LoVo (cell line): ENCODE measurements at places on chromosomes 7 and 10.
A peak's percentile ranks its signal among the peaks of the same experiment; 100 is the strongest.

DNA sequence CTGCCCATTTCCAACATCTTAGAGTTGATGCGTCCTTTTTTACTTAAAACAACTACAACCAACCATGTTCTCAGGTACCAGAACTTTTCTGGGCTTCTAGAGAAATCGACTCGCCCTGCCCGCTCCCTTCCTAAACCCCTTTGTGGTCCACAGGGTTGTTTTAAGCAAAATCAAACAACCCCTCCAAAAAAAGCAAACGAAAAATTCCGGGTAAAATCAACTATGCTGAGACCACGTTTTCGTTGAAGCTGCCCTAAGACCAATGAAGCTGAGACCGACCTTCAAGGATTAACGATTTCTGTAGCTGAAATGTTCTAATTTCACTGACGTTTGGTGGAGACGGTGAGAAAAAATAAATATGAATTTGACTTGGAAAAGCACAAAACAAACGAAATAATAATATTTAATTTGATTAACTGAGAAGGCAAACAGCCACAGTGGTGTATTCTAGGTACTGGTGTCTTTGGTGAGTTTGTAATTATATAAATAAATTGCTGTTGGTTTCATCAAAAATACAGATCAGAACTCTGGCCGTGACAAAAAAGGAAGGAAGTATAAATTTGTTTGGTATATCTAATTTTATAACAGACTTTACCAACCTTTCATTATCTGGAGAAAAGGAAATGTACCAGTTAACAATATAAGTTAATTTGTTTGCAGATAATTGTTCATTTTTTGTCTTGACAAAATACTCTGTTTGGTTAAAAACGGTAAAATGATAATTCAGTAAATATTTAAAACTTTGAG is 4.7 kb upstream of the IGF2BP3 start:
- no peak for DNase-seq

- DNase-seq, result no peak
These were observed 16.2 kb downstream of the ATG9B start for GRCh38 chr7:151008143-151008510.

- DNase-seq, result peak; percentile 11
These were observed 131.0 kb upstream of the C1GALT1 start for GRCh38 chr7:7051206-7051877.

GRCh38 chr7:138170959-138171703 is 94.9 kb downstream of the AKR1D1 start:
- DNase-seq, result no peak

DNA sequence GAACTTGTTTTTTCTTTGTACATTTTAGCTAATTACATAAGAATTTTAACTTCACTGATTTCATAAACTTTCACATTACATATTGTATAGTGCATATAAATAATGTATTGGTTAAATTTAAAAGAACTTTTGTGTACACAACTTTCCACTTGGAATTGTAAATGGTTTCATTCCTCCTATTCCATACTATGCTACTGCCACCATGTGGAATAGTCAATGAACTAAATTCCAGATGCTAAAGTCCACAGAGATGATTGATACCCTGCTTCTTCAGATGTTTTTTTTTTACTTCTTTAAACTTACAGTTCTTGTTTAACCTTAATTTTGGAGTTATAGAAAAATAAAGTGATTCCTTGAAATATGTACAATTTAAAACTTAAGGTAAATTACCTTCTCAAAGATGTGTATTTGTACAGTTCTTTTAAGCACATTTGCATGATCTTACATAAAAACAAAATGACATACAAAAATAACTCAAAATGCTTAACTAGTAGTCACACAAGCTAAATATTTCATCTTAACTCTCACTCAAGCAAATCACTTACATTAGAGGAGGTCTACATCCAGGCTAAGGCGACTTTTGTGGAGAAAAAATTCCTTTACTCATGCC is 247.6 kb upstream of the HGF start:
- peak; percentile 33 for DNase-seq
